Pons (tissue), 1 donor: ENCODE measurements at places on chromosomes 5 and 9.
A peak's percentile ranks its signal among the peaks of the same experiment; 100 is the strongest.

DNA sequence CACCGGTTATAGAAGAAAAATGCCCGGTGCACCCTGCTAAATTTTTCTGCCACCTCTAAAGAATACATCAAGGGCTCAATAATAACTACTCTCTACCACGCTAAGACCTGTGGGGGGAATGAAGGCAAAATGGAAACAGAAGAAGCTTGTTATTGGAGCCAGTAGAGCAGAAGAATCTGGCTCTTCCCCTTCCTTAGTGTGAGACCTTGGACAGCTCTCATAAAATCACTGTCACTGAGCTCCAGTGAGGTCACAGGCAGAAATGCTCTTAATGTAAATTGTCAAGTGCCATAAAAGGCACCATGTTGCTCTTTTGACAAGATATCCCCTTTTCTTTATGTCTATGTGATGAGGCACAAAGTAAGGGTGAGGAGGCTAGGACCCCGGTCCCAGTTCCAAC is 74.4 kb downstream of the ASTN2 start:
- DNase-seq = no peak

GRCh38 chr5:133390416-133391353 is 221.7 kb downstream of the FSTL4 start:
- no peak for DNase-seq

DNA sequence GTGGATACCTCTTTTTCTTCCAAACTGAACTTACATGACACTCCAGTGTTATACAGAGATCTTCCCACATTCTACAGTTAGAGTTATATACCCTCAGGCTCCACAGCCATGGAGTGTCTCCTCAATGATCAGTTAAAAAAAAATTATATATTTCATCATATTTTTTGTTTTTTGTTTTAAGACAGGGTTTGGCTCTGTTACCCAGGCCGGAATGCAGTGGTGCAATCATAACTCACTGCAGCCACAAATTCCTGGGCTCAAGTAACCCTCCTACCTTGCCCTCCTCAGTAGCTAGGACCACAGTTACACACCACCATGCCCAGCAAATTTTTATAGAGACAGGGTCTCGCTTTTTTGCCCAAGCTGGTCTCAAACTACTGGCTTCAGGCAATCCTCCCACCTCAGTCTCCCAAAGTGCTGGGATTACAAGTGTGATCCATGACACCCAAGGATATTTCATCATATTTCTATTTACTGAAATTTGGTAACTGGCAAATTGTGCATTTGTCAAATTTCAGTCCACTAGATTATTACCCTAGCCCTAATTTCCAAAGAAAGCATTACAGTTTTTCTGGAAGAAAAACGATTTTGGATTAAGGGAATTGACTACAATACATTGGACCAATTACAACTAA is 18.1 kb upstream of the SCAI start:
- DNase-seq = no peak

GRCh38 chr9:133830310-133830709 is 92.2 kb upstream of the SARDH start:
- DNase-seq = no peak

GRCh38 chr5:151034422-151035379 is 14.3 kb downstream of the GPX3 start:
- no peak for DNase-seq

GRCh38 chr5:135208903-135209721 is 175.1 kb upstream of the PITX1 start:
- DNase-seq = no peak

DNA sequence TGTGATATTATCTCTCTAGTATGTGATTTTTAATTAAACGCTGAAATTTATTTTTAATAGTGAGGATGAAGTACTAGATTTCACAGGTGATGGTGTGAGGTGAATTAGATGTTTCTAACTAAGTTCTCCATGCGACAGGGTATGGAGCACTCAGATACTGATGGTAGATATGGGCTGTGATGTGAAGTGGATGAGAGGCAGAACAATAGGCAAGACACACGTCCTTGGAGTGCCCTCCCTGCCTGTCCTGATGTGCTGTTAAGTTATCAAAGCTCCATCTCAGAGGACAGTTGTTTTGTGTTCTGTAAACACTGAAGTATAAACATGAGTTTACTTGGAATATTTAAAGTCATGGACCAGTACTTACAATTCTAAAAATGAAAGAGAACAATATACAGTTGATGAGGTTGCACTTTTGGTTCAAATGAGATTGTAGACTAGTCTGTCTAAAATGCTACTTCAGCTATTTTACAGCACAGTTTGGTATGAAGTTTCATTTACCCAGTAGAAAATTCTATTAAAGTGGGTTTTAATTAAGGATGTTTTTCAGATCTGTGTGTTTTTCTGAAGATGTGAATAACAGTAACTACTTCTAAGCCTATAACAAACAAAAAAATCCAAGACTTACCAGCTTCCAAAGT is 64.2 kb downstream of the C7 start:
- no peak for DNase-seq

DNA sequence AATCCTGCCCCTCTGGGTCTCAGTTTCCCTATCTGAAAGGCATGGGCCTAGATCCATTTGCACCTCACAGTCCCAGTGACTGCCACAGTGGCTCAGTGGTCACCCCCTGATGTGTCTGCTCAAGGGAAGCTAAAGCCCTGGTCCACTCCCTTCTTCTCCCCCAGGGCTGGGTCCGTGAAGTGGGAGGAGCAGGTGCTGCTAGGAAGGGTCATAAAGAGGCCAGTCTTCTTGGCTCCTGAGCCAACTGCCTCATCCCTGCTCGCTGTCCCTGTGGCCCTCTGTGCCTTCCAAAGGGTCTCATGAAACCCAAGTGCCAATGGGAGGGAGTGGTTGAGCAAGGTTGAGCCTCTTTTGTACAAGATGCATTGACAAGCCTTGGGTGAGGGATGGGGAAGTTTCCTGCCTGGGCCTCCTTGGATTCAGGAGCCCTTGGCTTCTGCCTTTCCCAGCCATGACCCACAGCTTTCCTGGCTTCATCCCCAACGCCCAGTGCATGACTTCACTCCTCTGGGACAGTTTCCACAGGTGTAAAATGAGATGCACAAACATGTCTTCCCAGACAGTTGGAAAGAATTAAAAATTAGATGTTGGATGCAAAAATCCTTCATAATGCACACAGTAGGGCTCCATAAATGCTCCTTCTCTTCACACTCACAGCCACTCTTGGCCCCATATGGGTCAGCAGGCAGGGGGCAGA is 1.6 kb upstream of the SLC6A7 start:
- DNase-seq = no peak

GRCh38 chr5:1111241-1111726 is 579 bp downstream of the SLC12A7 start:
- no peak for DNase-seq

DNA sequence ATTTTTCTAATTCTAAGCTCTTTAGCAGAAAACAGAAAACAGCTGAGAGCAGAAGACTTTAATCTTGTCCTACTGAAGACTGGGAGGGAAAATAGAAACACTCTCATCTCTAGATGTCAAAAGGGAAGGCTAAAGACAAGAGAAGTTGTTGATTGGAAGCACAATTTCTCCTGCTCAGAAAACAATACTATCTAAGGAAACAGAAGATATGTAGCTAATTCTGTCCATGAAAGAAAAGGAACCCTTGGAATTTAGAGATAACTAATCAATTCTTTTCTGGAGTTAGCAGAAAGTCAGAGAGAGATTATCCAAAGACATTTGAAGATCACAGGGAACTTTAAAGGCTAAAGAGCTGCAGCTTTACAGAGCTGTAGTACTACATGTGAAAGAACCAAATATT is 126.2 kb downstream of the HSD17B3 start:
- no peak for DNase-seq

DNA sequence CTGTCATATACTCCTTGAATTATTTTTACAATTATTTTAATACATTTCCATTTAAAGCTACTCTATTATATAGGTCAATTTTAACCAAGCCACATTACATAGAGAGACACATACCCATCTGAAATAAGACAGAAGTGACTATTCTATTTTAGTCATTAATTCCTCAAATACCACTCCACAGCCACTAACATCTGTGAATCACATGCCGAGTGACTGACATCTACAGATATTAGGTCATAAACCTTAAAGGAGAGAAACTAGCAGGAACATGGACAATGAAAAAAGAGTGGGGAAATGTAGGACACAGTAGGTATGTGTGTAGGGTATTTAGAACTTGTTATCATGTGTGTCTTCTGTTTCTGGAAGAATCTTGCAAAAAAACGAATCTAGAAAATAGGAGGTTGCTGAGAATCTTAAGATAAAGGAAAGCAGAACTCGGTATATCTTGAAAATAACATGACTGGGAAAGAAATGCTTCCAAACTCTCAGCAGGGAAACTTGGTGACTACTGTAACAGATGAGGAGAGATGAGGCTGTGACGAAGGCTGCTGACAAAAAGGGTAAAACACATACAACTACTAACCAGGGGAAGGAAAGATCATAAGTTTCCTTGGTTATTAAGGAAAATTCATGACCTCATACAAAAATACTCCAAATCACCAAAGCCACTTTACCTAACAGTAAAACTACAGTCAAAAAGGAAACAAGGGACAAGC is 84.6 kb downstream of the PLPP1 start:
- peak; percentile 56 for DNase-seq

DNA sequence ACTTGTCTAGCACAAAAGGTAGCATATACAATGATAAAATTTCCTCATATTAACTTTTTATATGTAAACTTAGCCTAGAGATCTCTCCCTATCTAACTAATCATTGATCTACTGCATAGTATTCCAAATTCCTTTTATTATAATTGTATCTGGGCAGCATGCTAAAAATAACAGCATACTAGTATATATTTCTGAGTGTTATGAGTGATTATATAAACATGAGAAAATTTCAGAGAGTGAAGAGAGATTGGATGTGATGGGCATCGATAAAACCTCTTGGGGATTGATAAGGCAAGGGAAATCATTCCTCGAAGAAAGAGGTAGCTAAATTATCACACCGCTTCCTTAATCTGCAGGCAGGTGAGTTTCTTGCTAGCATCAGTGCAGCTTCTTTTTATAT is 158.2 kb downstream of the HMHB1 start:
- DNase-seq = no peak

DNA sequence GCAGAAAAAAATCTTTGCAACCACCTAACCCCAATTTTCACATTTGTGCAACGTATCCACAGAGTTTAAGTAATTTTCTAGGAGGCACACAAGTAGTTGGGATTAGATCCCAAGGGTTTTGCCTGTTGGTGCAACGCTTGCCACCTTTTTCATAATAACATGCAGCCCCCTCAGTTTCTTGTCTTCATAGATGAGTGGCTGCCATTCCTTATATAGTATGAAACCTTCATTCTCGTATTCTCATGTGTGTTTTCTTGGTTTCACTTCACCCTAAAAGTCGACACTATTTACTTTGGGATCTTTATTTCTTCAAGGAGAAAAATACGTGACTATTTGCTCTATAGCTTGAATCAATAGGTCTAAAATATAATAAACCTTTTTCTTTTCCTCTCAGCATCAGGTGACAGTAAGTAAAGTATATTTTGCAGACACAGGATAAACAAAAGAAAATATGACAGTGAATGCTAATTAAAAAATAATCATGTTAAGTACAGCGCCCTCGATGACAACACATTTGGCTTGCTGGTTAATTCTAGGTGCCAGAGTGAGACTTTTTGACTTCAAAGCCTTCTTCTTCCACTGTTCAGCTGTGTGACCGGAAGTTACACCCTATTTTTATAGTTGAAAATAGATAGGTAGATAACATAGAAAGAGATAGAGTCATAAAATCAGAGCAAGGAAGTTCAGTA is 342.8 kb upstream of the CCNG1 start:
- no peak for DNase-seq

DNA sequence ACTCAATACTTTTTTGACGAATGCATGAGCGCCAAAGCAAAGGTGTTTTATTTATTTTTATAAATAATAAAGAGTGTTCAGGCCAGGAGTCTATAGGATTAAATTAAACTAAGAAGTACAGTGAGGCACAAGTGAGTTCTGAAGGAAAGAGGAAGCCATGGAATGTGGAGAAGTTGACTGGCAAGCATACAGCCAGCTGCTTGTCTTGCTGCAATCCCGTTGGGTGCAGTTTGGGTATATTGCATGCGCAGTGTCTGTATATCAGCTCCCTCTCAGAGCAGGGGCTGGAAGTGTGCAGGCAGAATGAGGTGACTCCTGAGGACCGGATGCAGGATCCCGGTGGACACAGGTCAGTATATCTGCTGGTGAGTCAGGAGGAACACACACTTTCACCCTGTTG is 315.6 kb downstream of the ZSWIM6 start:
- no peak for DNase-seq

GRCh38 chr5:79573983-79574890 is 38.0 kb upstream of the TENT2 start:
- DNase-seq = no peak

DNA sequence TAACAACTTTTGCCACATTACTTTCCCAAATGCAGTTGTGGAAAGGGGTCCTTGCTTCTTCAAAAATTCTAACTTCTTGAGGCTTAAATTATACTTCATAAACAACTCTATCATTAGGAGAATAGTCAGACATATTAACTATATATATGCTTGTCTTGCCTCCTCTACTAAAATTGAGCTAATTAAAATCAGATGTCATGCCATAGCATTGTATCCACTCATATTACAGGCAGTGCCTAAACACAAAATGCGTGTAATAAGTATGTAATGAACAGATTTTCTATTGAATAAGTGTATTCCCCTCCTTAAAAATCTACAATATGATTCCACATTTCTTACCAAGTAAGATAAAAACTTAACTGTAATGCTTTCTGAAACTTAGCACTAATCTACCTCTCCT is 204.5 kb downstream of the PLK2 start:
- DNase-seq = no peak

GRCh38 chr9:127446713-127447415 is 4.3 kb downstream of the RPL12 start:
- DNase-seq = no peak

DNA sequence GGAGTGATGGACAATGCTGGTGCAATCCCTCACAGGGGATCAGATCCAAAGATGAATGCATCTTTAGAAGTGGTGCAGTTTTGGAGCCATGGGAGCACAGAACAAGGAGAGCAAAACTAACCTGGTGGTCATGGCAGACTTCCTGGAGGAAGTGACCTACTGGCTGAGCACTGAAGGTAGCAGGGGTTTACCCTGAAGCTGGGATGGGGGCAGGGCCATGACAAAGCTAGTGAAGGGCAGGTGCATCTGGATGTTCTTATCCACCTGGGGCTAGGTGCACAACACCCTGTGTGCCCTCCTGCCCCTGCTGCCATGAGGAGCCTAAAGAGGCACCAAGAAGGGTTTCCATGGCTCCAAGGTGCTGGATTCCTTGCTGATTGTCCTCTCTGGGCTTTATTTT is 11.5 kb upstream of the PITX1 start:
- DNase-seq = no peak
